Caki2 (cell line): ENCODE measurements at places on chromosomes 3 and 15. TPM values are rescaled to one million over a fixed set of nuclear protein-coding genes. Genes with fewer than 3 reads are reported as not detected.

Gene TICRR
- total RNA-seq: 6.2 and 7.5 TPM in 2 replicates

Gene LRRK1
- 9.2 and 9.8 TPM in 2 replicates for total RNA-seq

Gene SHC4
- total RNA-seq: 0.41 TPM in 1 of 2 replicates, not detected in the other

Gene PLSCR5
- total RNA-seq: not detected in 2 replicates

Gene UQCC5
- 1.8 and 35.7 TPM in 2 replicates for total RNA-seq

Gene CHRNB4
- total RNA-seq: 6.5 TPM in 1 of 2 replicates, not detected in the other

Gene GOLGA6C
- total RNA-seq: not detected in 2 replicates

Gene TMIE
- total RNA-seq: not detected in 2 replicates

Gene SI
- not detected in 2 replicates for total RNA-seq

Gene THAP10
- 7.2 and 11.1 TPM in 2 replicates for total RNA-seq

Gene GOLGA6L7
- total RNA-seq: not detected in 2 replicates

Gene MDFIC2
- total RNA-seq: not detected in 2 replicates

Gene EIF4E3
- 4.7 and 9.0 TPM in 2 replicates for total RNA-seq

Gene HDAC11
- 13.3 and 19.3 TPM in 2 replicates for total RNA-seq

Gene DUOXA1
- not detected in 2 replicates for total RNA-seq

Gene ACKR4
- total RNA-seq: not detected in 2 replicates

Gene SPATA12
- 0.43 and 1.0 TPM in 2 replicates for total RNA-seq

Gene MORC1
- total RNA-seq: not detected in 2 replicates

Gene IFT57
- total RNA-seq: 59.4 and 66.1 TPM in 2 replicates

Gene THOC7
- 87.3 and 102 TPM in 2 replicates for total RNA-seq

Gene ZCWPW2
- not detected in 2 replicates for total RNA-seq

Gene PXK
- 14.8 and 18.2 TPM in 2 replicates for total RNA-seq

Gene TERB2
- total RNA-seq: not detected in 2 replicates

Gene SAMMSON
- 0.10 and 0.78 TPM in 2 replicates for total RNA-seq

Gene STRC
- total RNA-seq: not detected in 2 replicates

Gene FAM162A
- 36.5 and 42.1 TPM in 2 replicates for total RNA-seq

Gene TM4SF18
- 5.9 and 9.3 TPM in 2 replicates for total RNA-seq

Gene CCR8
- not detected in 2 replicates for total RNA-seq

Gene COLQ
- not detected in 2 replicates for total RNA-seq

Gene SLC6A20
- total RNA-seq: 0.10 and 0.26 TPM in 2 replicates

Gene ISY1
- total RNA-seq: 31.5 and 42.0 TPM in 2 replicates

Gene LCTL
- not detected in 2 replicates for total RNA-seq

Gene C3orf22
- not detected in 2 replicates for total RNA-seq

Gene ITIH4
- total RNA-seq: not detected in 2 replicates

Gene AMIGO3
- total RNA-seq: not detected in 2 replicates

Gene AP2M1
- 712 and 818 TPM in 2 replicates for total RNA-seq

Gene CGNL1
- total RNA-seq: 0.49 and 0.84 TPM in 2 replicates

Gene MUC13
- 0.37 TPM in 1 of 2 replicates, not detected in the other for total RNA-seq

Gene BNC1
- total RNA-seq: not detected in 2 replicates

Gene NR1I2
- total RNA-seq: not detected in 2 replicates

Gene ZNF860
- total RNA-seq: 3.5 and 6.3 TPM in 2 replicates

Gene MME
- total RNA-seq: 0.12 and 0.88 TPM in 2 replicates

Gene FAM43A
- 2.9 and 7.5 TPM in 2 replicates for total RNA-seq

Gene CPNE9
- not detected in 2 replicates for total RNA-seq

Gene IGSF11
- 0.71 and 0.87 TPM in 2 replicates for total RNA-seq

Gene TMEM212
- total RNA-seq: not detected in 2 replicates

Gene FBXW12
- not detected in 2 replicates for total RNA-seq

Gene PIF1
- total RNA-seq: 13.6 and 17.0 TPM in 2 replicates

Gene AADACL2
- not detected in 2 replicates for total RNA-seq

Gene LRRIQ4
- not detected in 2 replicates for total RNA-seq
